Esophagus squamous epithelium (tissue), 5 donors: ENCODE measurements at places on chromosomes 2 and 18.

- no peak for DNase-seq
Observed at GRCh38 chr18:48333563-48333962, 75.6 kb downstream of the ZBTB7C start.

DNA sequence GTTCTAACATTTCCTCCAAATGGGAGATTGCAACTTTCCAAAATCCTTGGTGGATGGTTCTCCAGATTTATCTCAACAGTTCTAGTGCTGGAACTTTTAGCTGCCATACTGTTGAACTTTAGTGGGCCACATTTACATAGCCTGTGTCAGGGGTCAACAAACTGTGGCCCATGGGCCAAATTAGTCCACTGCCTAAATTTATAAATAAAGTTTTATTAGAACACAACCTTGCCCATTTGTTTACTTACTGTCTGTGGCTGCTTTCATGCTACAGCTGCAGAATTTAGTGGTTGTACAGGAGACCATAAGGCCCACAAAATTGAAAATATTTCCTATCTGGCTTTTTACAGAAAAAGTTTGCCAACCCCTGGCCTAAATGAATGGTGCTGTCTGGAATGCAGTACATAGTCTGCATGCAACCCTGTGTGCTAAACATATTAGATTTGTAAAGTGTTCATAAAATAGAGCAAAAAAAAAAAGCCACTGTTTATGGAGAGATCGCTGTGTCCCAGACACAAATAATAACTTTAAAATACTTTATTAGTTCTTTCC lies 30.3 kb downstream of the MGAT5 start:
- no peak for DNase-seq

DNA sequence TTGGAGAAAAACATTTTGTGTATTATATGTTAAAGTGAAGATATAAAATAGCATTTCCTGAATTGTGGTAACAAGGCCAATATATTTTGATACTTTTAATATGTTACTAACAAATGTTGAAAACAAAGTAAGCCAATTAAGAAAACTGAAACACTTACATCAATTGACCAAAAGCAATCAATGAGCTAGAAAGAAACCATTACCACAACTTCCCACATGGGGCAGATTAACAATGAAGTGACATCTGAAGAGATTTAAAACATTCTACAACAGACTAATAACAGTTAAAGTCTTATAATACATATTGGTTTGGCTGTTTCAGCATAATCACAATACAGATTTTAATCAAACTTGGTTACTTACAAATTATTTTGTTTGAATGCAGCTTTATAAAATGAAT lies 282.4 kb upstream of the NETO1 start:
- no peak for DNase-seq

DNA sequence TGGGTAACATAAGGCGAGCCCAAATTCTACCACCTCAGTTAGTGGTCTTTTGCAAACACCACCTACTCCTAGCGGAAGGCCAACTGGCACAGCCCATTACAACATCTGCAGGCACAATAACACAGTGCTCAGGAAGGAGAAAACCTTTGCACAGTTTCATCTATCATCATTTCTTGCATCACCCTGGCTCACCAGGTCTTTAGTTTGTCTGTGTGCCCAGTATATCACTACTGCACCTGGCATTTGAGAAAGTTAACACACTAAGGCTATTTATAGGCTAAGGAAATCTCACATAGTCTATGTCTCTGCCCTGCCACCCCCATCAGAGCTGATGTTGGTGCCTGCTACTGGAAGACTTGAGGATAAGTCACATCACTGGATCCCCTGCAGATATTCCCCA lies 484.0 kb downstream of the SATB2 start:
- no peak for DNase-seq

DNA sequence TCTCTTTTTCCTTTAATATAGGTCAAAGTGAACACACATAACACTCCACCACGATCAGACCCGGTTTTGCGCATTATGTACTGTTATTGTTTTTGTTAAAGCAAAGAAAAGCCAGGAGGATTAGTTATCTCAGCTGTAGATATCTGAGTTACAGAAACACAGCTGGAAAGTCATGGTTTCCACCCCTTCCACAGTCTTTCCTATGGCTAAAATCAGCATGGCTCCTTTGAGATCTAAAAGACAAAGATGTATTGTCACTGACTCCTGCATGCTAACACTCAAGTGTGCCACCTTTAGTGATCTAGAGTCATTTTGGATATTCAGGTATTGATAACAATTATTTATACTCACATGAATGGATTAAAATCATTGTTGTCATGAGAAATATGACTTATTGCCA lies 260.0 kb downstream of the FIGN start:
- DNase-seq = no peak

- peak; percentile 54 for DNase-seq
Observed at GRCh38 chr2:231707625-231707926, 749 bp upstream of the PTMA start.

GRCh38 chr2:205744074-205744591 lies 61.8 kb downstream of the NRP2 start:
- DNase-seq = no peak

GRCh38 chr2:21034972-21035279 lies 8.9 kb downstream of the APOB start:
- DNase-seq = no peak

- no peak for DNase-seq
Observed at GRCh38 chr2:160337728-160338127, 137.7 kb upstream of the ITGB6 start.

DNA sequence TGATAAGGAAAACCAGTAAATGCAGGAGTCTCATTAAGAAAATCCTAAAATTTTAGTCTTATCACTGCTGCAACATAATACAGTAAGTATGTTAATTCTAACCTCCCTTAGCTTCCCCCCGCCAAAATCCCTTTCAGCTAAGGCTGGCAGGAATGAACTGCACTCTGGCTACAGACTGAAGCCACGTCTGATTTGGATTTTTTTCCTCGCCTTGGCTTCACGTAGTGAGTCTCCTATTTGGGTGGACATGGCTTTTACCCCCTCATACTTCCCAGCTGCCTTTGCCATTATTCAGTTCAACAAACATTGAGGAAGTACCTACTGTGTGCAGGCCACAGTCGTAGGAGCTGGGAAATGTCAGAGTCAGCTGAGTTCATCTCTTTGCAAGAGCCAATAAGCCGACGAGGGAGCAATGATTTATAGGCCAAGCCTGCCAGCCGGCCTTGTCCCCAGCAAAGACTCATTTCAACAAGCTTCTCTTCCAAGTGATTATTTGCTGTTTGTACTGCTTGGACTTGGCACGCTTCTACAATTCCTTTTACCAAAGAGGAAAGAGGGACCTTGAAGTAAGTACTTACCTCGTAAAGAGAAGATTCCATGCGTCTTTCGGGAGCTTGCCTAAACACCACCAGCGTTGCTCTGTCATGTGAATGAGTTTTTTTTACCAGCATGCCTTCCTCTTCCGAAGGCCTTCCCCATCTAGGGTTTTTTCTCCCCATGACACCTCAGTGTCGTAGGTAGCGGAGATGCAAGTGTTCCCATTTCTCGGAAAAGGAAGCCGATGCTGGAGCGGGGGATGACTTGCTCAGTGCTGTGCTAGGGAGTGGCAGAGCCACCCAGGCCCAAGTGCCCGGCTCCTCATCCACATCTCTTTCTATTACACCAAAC lies 138.6 kb downstream of the KLHL29 start:
- no peak for DNase-seq

DNA sequence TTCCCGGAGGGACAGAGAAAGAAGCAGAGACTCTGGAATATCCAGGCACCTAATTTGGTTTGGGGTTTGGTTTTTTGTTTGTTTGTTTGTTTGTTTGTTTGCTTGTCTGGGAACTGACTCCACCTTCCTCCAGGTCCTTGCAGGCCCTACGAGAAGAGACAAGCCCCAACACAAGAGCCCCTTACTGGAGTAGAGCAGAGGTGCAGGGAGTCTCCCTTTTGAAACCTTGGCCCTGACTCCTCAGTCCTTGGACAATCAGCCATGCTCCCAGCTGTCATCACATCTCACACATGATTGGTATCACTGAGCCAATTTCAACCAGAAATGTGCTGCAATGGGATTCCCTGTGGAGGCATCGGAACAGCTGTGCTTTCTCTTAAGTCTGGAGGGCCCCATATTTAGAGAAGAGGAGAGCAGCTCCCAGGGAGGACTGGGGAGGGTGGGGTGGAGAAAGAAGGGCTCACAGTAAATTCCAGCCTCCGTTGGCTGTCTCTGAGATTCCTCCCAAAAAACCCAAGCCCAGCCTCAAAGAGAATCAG lies 279.9 kb upstream of the NCKAP5 start:
- no peak for DNase-seq

DNA sequence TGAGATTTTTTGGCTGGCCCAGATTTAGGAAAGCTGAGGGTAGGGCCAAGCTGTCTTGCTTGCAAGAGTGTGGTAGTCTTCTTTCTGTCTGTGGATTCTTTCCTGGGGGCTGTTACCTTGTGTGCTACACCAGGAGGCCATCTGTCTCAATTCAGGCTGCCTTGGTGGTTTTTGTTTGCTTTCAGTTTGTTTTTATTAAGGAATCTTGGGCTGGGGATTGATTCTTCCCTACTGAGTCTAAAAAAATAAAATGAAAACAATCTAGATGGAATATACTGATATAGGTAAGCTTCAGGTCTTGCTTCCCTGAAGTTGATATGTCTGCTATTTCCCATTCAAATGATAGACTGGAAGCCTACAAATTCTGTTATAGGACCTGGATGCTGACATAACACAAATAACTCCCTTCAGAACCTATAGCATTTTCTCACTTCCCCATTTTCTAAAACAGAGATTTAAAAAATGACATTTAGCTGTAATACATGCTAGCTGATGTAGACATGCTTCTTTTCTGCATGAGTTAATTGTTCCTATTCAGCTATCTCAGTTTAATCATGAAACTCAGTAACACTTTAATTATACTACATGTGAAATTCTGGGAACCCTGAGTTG lies 5.3 kb downstream of the LHCGR start:
- no peak for DNase-seq

- DNase-seq = no peak
Observed at GRCh38 chr2:2036686-2037085, 292.4 kb upstream of the PXDN start.

DNA sequence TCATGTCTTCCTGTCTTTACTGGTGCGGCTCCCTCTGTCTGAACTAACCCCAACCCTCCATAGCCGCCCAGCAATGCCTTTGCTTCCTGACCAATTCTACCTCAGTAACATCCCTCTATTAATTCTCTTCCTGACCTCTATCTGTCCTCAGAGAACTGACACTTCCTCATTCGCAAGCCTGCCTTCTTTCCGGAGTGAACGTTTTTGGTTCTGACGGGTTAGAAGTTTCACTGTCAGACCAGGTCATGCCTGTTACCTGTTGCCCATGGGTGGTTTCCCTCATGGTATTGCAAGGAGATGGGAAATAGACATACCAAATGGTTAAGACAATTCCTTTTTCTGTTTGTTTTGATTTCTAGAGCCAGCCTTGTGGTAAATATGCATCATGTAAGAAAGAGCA lies 453.4 kb upstream of the SLC14A2 start:
- DNase-seq = no peak

DNA sequence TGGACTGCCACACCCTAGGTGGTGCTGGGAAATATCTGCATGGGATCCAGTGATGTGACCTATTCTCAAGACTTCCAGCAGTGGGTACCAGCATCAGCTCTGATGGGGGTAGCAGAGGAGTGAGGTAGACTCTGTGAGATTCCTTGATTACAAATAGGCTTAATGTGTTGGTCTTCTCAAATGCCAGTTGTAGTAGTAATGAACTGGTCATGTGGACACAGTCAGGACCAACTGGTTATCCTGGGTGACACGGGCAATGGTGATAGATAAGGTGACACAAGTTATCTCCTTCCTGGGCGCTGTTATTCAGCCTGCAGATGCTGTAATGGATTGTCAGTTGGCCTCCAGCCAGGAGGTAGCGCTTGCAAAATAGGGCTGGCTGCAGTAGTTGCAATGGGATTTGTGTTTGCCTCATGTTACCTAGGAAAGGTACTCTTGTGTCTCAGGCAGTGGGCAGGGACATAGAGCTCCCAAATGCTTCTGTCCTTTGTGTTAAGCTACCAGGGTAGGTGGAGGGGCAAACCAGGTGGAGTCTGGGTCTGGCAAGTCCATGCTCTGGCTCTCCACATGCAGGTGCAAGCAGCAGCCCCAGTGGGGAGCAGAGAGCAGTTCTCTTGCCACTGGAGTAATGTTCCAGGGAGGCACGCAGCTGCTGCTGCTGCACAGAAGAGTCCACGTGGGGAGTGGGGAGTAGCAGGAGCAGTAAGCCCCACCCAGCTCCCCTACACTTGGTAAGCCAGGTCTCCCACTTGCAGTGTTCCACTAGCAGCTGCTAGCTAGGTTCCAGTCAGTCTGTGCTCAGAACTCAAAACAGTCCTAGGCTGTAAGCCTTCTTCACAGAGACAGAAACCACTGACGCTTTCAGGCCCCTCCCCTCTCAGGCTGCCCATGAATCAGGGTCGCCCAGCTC lies 505.4 kb upstream of the DDX18 start:
- no peak for DNase-seq

DNA sequence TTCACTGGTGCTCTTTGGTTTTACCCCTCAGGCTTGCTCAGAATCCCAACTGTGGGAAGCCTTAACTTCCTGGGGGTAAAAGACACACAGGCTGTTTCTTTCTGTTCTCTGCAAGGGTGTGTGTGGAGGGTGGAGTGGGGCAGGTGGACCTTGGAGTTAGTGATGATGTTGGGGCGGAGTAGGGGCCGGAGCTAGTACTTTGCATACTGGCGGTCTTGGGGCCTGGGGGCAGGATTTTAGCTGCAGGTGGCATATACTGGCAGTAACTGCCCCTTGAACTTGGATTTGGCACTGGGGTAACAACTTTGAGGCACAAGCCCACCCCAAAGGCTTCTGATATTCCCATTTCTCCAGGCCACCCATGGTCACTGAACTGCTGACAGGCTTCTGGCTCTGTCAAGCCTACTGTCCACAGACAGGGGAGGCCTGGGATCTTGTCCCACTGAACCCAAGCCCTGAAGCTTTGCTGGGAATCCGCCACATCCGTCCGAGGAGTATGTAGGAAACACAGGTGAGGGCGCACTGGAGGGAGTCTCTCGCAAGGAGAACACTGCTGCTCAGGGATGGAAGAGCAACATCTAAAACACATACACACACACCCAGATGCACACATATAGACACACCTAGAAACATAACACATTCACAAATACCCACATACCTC lies 258.9 kb downstream of the DYSF start:
- DNase-seq = no peak

- no peak for DNase-seq
Observed at GRCh38 chr2:235766278-235766677, 272.4 kb downstream of the AGAP1 start.
